Activated CD8-positive, alpha-beta memory T cell treated with anti-CD3 and anti-CD28 coated beads, Interleukin-2, amount 10 ng/mL, durations not matched to agents 7 days and 5 days (primary cell): ENCODE measurements at places on chromosomes 3 and 15. TPM values are rescaled to one million over a fixed set of nuclear protein-coding genes. Genes with fewer than 3 reads are reported as not detected.

GHSR gene
- not detected for total RNA-seq

DNASE1L3 gene
- total RNA-seq: not detected

LSAMP gene
- total RNA-seq: not detected

- no peak for DNase-seq
Measured at GRCh38 chr3:174439331-174440252, 419.5 kb upstream of the NAALADL2 start.

DNA sequence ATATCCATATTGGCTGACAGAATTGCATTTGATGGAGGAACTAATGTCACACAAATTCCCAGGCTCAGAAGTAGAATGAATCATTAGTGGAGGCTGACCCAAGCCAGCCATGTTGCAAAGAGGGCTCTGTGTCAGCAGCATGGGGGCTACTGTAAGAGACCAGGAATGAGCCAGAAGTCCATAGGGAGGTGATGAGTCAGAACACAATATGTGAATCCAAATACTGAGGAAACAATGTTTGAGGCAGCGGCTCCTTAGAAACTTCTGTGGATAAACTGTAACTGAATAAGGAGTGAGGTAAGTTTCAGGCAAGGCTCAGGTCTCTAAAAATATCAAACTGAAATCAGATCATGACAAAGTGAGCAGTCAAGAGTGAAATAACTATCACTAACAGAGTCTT lies 170.7 kb downstream of the WDR72 start:
- no peak for DNase-seq

GRCh38 chr3:6260551-6261191 lies 600.2 kb upstream of the GRM7 start:
- DNase-seq: no peak

DNA sequence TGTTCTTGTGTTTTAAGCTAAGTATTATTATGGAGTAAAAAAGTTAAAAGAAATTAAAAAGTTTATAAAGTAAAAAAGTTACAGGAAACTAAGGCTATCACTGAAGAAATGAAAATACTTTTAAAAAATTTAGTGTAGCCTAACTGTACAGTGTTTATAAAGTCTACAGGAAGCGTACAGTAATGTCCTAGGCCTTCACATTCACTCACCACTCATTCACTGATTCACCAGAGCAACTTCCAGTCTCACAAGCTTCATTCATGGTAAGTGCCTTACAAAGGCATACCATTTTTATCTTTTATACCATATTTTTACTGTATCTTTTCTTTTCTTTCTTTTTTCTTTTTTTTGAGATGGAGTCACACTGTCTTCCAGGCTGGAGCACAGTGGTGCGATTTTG lies 40.7 kb upstream of the SCN5A start:
- no peak for DNase-seq

GRCh38 chr15:56813995-56814394 lies 80.7 kb upstream of the ZNF280D start:
- no peak for DNase-seq

GRCh38 chr15:95895508-95895907 lies 435.0 kb upstream of the NR2F2 start:
- DNase-seq: no peak

DNA sequence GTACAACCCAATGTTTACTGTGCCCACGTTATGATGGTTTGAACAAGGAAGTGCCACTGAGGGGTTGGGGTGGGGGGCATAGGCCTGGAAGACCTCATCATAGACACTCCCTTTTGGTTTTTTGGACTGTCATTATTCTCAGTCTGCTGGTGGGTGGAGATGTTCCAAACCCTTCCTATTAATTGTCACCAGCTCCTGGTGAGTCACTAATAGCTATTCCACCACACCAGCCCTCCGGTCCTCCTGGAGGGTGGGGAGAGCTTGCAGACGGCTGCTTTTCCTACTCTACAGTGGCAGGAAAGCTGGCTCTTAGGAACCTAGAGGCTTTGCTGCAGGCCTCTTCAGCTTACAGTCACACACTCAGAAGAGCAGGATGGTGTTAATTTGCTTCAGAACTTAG lies 9.0 kb upstream of the COPG1 start:
- no peak for DNase-seq

DNA sequence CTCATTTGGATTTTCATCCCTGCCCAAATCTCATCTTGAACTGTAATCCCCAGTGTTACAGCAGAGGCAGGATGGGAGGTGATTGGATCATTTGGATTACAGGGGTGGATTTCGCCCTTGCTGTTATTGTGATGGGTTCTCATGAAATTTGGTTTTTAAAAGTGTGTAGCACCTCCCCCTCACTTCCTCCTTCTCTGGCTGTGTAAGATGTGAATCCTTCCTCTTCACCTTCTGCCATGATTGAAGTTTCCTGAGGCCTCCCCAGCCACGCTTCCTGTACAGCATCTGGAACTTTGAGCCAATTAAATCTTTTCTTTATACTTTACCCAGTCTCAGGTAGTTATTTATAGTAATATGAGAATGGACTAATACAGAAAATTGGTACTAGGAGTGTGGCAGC lies 316.8 kb downstream of the PLCL2 start:
- no peak for DNase-seq

- no peak for DNase-seq
Measured at GRCh38 chr3:29642393-29643033, 361.6 kb downstream of the RBMS3 start.

DNA sequence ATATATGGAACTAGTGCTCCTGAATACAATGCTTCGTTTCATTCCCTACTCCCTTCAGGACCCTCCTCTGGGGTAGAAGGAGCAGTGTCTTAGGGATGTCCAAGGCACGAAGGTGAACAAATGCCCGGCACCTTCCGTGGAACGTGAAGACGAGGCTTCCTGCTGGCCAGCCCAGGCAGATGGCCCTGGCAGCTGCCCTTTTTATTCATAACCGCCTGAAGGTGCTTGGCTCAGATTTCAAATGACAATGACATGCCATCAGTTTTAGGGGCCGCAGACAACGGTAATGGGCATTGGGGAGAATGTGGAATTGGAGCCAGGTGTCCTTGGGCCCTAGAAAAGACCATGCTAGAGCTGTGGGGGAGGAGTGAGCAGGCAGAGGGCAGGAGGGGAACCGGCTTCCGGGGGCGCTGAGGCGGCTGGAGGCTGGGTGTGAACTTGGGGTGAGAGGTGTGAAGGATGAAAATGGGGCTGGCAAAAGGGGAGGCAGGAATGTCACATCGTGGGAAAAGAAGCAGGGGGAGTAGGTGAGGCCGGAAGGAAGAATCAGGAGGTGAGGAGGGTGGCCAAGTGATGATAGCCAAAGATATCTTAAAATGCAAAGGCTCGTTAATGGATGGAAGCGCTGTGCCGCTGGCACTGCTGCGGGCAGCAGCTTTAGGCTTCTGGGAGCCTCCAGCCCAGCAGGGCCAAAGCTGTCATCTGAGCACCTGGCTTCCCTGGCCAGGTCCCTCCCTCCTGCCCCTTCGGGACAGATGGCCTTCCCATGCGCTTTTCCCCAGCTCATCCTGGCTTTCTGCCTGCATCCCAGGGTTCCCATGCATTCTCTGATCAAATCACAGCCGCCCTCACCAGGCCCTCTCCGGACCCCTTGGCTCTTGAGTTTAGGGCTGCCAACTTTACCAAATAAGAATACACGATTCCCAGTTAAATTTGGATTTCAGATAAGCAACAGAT lies 93.7 kb downstream of the TMEM266 start:
- no peak for DNase-seq

DNA sequence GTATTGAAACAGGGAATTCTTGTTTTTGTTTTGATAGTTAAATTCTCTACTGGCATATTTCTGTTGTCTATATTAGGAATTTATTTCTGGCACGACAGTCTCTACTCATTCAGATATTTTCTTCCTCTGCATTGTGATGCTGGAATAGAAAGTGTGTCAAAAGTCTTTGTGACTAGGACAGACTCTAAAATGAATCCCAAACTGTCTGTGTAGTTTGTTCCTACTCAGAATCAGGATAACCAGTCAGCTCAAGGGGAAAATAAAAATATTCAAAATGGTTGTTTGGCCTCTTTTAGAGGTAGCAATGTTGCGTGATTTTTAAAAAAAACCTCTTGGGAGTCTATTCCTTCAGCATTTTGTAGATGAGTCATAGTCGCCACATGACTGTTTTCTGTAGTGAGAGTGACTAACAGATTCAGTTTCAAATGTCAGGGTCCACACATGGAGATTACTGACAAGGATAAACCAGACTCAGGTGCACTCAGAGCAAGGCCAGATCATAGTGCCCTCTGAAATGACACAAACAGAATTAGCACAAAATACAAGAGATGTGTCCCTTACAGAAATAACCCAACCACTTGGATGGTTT lies 13.1 kb downstream of the SLC7A14 start:
- DNase-seq: no peak
